ENCODE measurements at places on chromosomes 2 and 18. TPM values are rescaled to one million over a fixed set of nuclear protein-coding genes. Genes with fewer than 3 reads are reported as not detected.

SERPINB10 gene
- total RNA-seq: not detected

DSEL gene
- total RNA-seq: 2.2 TPM

SERPINB4 gene
- total RNA-seq: not detected

C2orf80 gene
- total RNA-seq: not detected

IL36G gene
- total RNA-seq: not detected

GALNT13 gene
- 3.8 TPM for total RNA-seq

FAM161A gene
- total RNA-seq: 3.7 TPM

CNTNAP5 gene
- total RNA-seq: not detected

NOL4 gene
- total RNA-seq: not detected

GMCL1 gene
- total RNA-seq: 12.7 TPM

CCNT2 gene
- 10.0 TPM for total RNA-seq
